NCI-H774 (cell line): ENCODE measurements at places on chromosomes 1 and 21.

DNA sequence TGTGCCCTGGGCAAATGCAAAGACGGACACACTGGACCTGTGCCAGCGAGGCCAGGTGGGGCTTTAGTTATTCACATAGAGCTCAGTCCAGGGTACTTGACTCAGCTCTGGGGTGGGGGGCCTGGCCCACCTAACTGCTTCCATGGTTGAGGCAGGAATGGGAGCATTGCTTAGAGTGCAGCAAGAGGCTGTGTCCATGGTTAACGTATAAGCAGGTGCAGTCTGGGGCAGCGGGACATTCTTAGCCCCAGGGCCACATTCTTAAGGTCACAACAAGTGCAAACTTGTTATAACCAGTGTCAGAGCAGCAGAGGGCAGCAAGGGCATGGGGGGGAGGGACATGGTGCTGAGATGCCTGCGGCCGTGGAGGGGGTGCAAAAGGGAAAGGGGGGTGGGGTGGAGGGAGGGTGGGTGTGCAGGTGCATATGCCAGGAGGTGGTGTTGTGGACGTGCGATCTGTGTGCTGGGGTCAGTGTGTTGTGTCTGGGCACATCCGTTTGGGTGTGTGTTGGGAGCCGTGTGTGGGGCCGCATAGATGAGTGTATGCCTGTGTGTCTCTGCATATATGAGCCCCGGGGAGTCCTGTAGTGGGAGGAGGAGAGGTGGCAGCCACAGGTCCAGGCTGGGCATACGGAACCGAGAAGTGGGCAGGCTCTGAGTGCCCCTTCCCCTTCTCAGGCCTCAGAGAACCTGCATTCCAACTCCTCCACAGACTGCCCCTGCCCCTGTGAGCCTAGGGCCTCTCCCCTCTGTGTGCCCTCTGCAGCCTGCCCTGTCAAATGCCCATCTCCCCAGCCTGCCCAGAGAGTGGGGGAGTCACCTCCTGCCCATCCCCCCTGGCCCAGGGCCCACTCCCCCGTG, 8.4 kb downstream of the KCNJ10 start:
- no peak for DNase-seq

GRCh38 chr1:59427155-59427554, 130.3 kb downstream of the FGGY start:
- DNase-seq, result no peak

DNA sequence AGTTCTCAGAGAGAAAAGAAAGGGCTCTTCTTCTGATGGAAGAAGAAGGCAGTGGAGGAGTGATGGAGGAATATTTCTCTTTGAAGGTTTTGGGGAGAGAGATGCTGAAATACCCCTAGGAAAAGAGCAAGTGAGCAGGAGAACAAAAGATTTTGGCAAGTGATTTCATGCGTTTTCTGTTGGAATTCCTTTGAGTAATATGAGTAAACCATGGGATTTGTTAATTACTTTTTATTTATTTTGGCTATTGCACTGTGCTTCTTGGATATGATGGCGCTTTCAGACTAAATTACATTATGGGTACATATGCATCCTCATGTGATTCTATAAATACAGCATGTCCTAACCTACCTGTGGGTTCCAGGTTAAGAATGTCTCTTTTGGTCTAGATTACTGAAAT, 210.1 kb upstream of the PTGFR start:
- DNase-seq, result no peak

GRCh38 chr1:40712997-40713396, 21.5 kb downstream of the NFYC start:
- DNase-seq, result no peak

DNA sequence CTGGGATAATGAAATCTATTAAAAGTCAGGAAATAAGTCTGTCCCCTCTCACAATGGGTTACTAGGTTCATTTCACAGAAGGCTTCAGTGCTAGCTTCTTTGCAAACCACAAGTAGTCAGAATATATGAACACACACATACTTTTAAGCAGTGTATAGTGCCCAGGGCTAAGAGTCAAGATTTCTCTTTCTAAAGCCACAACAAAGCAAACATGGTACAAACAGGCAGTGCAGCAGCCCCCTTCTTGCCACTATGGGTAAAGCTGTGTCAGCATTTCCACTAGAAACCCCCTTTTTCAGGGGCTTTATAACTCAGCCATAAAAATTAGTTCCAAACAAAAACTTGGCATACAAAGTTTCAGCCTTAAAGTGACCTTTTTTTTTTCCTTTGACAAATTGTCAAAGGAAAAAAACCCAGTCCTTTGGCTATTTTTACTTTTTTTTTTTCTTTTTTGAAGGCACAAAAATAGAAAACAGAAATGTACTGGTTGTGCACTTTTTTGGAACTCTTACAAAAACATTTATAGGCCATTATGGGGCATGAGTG, 315.4 kb downstream of the LMO4 start:
- DNase-seq, result no peak

GRCh38 chr1:245685111-245685810, 530.5 kb downstream of the KIF26B start:
- DNase-seq, result no peak

- DNase-seq, result no peak
Observed at GRCh38 chr1:109847251-109847650, 63.4 kb upstream of the CSF1 start.

DNA sequence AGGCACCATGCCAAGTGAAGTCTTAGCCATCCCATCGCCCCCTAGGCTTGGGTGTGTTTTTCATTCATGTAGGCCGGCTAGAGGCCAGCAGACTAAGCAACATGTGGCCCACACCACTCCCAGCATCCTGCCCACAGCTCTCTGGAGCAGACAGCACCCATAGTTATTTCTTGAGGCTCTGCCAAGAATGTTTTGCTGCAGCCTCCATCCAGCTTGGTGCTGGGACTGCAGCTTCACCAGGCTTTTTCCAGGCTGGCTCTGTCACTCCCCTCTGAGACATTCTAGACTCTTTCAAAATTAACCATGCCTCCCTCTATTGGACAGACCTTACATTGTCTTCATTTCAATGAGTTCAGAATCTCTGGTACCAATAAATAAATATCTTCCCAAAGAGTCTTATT, 104.2 kb downstream of the DUSP10 start:
- no peak for DNase-seq

DNA sequence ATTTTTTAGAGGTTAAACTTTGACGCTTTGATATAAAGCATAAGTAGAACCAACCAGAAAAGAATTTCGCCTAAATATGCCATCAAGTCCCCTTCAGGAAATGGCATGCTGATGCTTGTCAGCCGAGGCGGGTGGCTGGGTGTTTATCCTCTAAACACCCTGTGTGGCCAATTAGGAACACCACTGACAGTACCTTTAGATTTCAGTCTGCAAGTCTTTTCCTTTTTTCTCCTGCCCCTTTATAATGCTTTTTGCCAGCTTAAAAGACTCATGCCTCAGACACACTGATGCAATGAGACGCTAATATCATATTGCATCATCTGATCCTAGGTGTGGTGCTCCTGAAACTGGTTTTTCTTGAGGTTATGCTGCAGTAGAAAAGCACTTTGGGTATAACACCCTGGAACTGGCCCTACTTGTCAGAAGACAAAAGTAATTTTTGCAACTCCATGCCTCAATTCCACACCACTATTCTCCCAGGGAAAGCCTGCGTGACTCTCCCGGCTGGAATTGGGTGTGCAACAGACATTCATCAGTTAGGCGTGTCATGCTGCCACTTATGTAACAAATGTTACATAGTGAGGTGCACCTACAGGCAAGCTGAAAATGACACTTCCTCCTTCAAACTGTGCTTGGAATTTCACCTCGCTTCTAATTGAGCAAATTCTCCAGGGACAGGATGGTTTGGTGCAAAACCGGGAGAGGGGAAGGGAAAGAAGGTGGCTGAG, 2.0 kb upstream of the RCC2 start:
- no peak for DNase-seq

- DNase-seq, result no peak
Observed at GRCh38 chr1:6614019-6614928, 743 bp downstream of the PHF13 start.

- DNase-seq, result no peak
Observed at GRCh38 chr1:64474665-64475439, 4.9 kb downstream of the CACHD1 start.

DNA sequence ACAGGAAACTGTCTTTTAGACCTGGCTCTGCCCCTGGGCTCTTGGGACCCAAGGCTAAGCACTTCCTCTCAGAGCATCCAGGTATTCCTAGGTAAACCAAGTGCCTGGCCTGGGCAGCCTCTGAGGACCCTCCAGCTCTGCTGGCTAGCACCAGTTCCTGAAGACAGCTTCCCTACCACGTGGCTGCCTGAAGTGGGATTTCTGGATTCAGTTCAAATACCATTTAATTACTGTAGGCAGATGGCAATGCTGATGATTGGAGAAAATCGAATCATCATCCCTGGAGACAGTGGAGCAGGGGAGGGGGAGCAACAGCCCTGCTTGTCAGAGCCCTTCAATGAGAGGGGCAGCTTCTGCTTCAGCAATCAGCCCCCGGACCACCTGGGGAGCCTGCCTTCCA, 11.9 kb downstream of the KIF21B start:
- DNase-seq, result no peak

GRCh38 chr1:204212715-204213114, 1.1 kb downstream of the GOLT1A start:
- no peak for DNase-seq

DNA sequence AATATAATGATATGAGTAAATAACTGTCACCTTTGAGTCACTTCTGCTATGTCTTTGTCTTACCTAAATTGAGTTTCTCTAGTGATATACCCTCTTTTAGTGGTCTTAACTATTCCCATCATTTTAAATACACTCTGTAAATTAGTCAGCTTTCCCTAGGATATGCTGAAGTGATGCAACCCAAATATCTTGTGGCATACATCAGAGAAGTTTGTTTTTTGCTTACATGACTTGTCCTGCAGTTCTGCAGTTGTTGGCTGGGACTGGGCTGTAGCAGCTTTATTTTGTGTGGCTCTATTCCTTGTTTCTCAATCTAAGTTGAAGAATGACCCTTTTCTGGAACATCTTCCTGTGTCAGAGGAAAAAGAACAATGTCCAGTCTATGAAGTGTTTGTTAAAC, 76.4 kb downstream of the TTC3 start:
- no peak for DNase-seq

GRCh38 chr1:50214717-50215116, 106.0 kb downstream of the ELAVL4 start:
- DNase-seq, result no peak

DNA sequence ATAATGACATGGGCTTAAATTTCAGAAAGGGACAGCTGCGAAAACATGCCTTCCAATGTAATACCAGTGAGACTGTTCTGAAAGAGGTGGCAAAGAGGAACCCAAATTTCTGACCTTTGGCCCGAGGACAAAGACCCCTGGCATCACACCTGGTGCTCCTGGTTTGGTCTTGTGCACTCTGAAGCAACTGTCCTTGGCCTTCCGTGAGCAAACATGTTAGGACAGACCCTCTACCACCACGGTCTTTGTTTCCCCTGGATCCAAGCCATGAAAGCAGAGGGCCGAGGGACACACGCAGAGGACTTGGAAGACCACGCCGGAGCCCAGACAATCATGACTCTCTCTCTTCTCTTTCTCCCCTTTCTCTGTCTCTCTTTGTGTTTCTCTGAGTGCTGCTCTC, 6.0 kb downstream of the REG4 start:
- DNase-seq, result no peak

DNA sequence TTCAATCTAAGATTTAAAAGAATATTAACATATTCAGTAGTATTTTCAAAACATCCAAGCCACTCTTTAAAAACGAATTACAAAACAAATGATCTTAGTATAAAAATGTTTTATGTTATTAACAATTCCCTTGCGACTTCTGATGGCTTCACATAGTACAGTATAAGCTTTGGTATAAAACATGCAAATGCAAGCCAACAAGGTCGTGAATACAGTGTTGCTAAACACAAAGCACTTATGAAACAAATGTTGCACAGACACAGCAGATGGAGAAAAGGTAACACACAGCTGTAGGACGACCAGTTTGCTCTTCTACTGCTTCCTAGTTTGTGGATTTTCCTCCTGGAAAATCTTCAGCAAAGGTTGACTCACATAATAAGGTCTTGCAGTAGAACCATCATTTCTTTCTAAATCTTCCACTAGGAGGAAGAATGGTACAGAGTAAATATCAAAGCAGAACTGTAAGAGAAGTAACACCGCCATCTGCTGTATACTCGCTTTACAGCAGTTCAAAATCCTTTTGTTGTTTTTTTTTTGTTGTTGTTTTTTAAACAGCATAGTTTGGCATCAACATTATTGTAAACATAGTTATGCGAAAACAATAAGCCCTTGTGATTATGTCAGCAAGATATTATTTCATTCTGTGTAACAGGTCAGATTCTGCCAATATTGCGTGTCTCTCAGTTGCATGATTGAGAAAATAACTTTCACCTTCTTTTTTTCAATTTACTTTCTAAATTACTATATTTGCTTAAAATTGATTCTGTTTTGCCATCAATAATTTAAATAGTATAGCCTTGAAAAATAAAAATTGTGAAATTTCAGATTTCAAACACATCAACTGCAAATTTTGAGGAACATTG, 69.5 kb downstream of the LHX8 start:
- peak; percentile 39 for DNase-seq

DNA sequence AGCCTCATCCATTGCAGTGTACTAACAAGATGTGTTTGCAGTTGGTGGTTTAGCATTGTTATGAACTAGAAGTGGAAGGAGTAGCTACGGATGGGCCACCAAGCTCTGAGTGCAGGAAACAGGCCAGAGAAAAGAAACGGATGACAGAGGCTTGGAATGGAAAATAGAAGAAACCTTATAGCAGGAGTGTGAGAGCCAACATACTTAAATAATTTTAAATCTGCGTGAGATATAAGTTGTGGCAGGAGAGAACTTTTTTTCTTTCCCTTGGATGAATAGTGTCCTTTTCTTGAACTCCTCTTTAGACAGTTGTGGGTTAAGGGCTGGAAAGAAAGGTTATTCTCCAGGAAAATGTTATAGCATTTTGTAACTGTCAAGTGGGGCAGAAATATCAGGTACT, 54.2 kb downstream of the RGL1 start:
- no peak for DNase-seq

DNA sequence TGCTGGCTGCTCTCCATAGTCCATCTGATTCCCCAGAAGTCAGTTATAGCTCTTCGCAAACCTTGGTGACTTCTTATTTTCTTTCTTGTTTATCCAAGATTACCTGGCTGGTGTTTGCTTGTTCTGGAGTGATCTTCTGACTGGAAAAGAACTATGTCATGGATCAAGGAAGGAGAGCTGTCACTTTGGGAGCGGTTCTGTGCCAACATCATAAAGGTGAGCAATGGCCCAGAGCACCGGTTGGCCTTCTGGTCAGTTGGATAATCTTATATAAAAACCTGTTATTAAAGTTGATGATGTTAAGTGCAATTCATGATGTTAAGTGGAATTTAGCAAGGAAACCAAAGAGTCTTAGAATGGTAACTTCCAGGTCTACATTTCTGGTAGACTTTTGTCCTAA, 672 bp downstream of the DHDDS start:
- no peak for DNase-seq
